Activated CD4-positive, CD25-positive, alpha-beta regulatory T cell (primary cell): ENCODE measurements at places on chromosomes 6 and 20.

GRCh38 chr6:124984668-124985338, 22.6 kb downstream of the RNF217 start:
- no peak for DNase-seq

DNA sequence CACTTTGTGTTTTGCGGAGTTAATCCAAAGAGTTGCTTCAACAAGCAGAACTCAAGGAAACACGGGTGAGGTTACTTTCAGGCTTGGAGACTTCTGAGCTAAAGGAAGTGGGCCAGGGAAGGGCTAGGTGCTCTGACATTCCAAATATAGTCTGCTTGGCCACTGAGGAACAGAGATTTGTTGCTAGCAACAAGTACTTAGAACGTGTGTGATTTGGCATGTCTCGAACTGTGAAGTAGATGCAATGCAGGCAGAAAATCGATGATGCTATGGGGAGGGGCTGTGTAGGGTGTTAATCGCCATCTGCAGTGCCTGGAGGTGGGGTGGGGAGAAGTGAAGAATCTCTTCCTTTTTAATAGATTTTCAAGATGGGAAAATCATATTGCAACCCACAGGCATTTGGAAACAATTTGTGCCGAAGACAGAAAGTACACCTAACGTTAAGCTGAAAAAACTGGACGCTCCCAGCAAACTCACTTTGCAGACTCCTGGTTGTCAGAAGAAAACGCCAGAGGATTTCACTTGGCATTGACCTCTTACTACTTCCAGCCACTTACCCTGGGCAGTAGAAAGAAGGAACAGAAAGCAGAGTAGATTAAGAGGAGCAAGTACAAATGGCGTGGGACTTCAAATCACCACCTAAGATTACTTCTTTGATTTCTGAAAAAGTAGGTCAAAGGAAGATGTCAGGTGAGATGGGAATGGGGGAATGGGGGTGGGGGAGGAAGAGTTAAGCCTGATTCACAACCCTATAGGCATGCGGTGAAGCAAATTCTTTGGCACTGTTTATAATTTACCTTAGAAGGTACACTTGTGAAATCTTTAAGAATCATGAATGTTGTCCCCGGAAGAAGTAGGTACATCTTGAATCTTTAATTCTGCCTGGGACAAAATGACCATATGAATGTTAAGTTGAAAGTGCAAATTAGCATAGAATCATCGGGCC, 314.1 kb downstream of the CD83 start:
- no peak for DNase-seq

DNA sequence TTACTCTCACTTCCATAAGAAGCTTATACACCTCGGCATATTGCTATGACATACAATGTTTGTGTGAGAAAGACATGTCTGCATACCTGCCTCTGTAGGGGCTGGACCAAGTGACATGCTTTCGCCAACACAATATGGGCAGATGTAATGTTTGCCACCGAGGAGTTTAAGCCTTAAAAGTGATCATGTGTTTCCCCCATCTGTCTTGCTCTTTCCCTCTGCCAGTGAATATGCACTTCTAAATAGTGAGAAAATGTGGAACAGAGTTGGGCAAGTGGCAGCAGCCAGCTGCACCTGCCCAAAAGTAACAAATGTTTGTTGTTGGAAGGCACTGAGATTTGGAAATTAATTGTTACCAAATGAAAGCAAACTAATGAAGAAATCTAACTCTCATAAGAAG, 274.8 kb upstream of the BTBD3 start:
- no peak for DNase-seq

- no peak for DNase-seq
Observed at GRCh38 chr20:23161968-23162696, 76.0 kb upstream of the CD93 start.

- no peak for DNase-seq
Observed at GRCh38 chr6:149217466-149217888, 100.0 kb upstream of the TAB2 start.

DNA sequence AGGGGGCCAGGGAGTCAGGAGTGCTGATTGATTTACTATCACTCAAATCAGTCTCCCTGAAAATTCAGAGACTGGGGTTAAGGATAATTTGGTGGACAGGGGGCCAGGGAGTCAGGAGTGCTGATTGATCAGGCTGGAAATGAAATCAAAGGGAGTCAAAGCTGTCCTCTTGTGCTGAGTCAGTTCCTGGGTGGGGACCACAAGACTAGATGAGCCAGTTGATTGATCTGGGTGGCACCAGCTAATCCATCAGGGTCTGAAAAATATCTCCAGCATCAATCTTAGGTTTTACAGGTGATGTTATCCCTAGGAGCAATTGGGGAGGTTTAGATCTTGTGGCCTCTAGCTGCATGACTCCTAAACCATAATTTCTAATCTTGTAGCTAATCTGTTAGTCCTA, 6.1 kb upstream of the AFG1L start:
- DNase-seq = no peak

GRCh38 chr20:478010-478948, 15.9 kb upstream of the TBC1D20 start:
- DNase-seq = no peak

- no peak for DNase-seq
Observed at GRCh38 chr6:3526962-3527650, 70.3 kb upstream of the SLC22A23 start.

DNA sequence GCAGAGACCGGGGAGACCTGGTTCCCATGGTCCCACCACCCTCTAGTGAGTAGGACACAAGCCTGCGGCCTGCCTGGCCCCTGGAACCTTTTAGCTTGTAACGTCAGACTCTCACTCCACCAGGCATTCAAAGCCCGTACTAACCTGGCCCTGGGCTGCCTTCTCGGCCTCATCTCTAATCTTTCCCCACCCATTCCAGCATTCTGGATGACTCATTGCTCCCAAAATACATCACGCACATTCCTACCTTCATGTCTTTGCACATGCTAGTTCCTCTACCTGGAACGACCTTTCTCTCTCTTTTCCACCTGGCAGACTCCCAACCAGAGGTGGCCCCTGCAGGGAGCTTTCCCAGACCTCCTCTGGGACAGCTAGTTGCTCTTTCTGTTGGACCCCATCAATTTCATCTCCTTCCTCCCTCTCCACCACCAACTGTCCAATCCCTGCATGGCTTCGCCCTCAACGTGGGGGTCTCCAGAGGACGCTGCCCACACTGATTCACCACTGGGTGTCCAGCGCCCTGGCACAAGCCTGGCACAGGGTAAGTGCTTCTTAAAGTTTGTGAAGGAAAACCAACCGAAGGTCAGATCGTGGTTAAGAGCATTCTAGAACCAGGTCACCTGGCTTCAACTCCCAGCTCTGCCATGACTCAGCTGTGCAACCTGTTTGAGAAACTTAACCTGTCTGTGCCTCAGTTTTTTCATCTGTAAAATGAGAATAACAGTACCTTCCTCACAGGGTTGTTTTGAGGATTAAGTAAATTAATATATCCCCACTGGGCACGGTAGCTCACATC, 35.2 kb downstream of the JPH2 start:
- DNase-seq = no peak

DNA sequence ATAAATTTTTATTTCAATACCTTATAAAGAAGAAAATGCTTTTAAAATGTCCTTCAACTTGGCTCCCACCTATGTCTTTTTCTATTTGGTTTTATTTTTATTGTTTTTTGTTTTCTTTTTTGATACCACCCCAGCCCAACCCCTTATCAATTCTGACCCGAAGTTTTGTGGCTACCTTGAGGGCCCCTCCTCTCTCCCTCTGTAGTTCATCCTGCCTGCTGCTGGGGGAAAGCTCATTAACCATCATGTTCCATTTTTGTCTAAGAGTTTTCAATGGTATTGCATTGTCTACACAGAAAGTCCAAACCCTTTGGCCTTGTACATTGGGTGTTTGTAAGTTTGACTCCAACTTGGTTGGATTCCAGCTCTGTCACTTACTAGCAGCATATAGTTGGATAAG, 5.3 kb upstream of the CSNK2A1 start:
- no peak for DNase-seq

DNA sequence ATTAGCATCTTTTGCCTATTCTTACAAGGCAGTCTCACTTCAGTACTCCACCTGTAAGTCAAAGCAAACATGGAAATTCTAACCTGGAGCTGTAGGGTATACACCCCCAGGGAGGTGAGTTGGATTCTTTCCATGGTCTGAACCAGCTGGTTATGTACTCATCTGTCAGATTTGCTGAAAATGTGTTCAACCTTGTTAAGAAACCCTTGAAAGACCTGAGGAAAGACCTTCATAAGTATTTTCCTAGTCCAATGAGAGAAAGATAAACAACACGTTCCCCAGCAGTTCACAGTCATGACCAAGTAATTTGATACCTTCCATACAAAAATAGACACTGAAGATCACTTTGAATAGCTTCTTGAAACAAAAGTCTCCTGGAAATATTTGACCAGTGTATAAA, 42.5 kb downstream of the ID4 start:
- DNase-seq = no peak

DNA sequence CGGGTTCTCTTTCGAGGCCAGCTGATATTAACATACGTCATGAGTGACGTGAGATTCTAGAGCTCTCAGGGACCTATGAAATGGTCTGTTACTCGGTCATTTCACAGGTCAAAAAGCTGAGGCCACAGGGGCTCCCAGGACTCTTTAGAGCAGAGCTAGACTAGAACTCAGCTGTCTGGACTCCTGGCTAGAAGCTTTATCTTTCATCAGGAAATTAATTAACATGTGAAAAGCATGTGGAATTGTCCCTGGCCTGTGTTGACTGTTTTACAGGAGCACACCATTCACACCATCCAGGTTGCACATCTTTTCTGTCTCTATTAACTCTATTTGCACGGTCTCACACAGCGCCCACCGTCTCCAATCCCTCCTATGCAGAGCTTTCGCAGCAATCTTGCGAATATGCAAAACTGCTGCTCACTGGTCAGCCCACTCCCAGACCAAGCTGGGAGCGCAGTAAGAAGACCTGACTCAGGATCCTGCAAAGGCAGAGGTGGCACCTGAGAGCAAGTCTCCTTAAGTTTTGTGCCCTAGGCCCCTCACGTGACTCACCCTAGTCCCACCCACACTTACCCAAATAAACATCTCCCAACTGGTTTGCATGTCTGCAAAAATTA, 522.5 kb downstream of the CD83 start:
- DNase-seq = no peak

GRCh38 chr6:69790629-69791028, 6.2 kb downstream of the LMBRD1 start:
- DNase-seq = no peak

DNA sequence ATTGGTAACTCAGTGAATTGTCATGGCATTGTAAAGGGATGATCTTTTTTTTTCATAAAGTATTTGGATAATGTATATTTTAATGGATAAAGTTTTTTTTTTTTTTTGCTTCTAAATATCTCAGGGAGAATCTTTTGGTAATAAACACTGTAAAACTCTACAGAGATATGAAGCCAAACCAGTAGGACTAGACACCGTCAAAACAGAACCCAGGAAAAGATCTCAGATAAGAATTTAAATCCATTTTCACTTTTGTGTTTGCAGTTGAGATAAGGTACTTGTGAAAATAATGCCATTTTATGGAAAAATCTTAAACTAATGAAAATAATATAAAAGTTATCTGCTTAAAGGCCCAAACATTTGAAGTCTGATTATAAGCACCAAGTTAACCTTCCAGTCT, 27.0 kb downstream of the FAM83B start:
- DNase-seq = no peak

DNA sequence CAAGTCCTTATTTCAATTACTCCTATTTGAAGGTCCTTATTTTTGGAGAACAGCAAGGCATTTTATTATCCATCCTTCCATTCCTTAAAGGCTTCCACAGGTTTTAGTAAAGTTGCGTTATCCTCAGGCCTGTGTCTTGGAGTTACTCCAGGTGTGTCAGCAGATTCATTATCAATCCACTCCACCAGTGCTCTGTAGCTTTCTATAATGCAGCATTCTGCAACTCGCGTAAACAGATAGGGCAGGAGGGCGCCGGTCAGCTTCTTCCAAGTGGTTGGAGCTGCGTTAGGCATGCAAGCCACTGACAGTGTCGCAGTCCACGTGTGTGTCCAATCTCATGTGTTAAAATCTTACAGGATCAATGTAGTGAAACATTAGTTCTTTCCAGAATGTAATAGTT, 75.8 kb downstream of the SYTL3 start:
- no peak for DNase-seq

DNA sequence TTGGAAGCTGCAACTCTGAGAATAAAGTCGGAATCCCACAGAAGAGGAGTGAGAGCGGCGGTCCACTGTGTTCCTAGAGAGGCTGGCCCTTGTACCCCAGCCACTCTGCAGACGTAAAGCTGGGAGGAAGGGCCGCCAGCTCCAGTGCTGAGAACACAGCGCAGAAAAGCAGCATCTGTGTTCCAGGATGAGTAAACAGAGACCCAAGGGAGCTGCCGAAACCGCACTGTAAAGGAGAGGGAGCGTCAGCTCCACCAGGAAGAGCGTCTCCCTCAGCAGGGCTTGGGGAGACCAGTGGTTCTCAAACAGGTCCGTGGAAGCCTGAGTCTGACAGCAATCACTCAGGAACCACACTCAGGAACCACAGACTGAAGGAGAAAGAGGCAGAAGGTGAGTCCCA, 134.0 kb downstream of the WDR27 start:
- DNase-seq = no peak

GRCh38 chr6:136720045-136720770, 72.1 kb downstream of the MAP3K5 start:
- DNase-seq = no peak

DNA sequence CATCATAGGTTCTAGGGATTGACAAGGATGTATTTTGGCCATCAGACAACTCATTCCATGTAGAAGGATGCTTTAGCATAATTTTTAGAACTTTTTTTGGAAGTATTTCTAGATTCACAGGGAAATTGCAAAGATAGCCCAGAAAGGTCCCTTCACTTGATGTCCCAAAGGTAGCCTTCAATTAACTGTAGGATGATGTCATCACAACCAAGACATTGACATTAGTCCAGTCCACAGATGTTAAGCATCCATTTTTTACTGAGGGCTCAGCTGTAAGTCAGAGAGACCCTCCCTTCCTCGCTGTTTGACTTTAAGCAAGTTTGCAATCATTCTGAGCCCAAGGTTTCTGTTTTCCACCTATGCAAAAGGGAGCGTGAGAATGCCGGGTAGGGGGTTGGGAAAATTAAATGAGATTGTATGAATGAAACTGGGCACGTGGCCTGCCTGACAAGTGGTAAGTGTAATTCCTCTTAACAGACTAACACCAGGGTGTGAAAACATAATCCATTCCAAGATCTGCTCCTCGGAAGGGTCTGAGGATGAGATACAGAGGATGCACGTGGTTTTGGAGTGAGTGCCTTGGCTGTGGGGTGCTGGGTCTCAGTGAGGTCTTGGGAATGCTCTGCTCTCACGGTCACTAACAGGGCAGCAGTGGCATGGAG, 126.8 kb downstream of the CDH4 start:
- DNase-seq = no peak
